ENCODE measurements at places on chromosomes 7 and 10. TPM values are rescaled to one million over a fixed set of nuclear protein-coding genes. Genes with fewer than 3 reads are reported as not detected.

GRCh38 chr10:112851588-112852211, 98.3 kb upstream of the TCF7L2 start:
- DNase-seq = no peak

The PIK3AP1 gene
- total RNA-seq = 7.6 TPM

The PRSS37 gene
- not detected for total RNA-seq

DNA sequence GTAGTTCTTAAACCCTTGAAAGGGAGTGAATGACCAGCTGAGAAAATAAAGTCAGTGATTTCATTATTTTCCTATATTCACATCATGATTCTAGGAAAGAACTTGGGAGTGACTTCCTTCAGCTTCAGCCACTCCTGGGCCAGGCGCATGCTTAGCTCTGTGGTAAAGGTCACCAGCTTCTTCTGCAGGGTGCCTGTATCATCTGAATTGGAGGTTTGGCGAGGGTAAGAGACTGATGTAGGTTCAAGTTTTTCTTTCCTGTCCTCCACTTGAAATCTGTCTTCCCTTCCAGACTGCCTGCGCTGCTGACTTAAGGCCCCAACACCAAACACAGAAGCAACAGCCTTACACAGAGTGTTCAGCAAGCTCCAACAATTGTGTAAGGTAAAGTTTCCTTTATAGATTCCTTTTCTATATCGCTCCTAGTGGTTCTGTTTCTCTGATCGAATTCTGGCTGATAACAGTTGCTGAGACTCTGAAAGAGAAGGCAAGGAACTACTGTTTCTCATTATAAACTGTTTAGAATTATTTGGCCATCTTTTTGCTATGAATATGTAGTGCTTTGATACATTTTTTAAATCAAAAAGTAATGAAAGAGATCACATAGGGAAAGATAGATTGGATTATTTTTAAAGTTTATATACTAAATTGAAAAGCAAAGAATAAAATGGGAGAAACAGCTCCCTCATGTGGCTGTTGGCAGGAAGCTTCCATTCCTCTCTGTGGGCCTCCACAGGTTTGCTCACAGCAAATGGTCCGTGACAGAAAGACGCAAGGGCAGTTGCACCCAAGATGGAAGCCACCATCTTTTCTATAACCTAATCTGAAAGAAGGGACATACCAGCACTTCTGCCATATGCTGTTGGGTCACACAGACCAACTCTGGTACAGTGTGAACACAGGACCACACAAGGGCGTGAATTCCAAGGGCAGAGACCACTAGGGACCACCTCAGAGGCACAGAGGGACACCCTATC, 14.0 kb downstream of the GATAD1 start:
- DNase-seq = no peak

DNA sequence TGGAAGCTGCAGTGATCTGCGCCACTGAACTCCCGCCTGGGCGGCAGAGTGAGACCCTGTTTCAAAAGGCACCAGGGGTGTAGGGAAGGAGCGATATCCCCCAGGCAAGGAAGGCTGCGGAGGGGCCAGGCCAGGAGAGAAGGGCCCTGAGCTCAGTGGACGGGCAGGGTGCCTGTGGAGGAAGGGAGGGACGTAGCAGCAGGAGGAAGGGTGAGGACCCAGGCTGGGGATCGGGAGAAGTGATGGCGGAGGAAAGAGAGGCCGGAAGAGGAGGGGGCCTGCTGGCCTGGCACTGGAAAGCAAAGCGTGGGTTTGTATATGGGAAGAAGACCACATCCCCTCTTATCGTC, 45.6 kb downstream of the ALOX5 start:
- peak; percentile 77 for DNase-seq

The GJC3 gene
- 0.30 TPM for total RNA-seq

The EPHA1 gene
- not detected for total RNA-seq

The LDB3 gene
- 1,478 TPM for total RNA-seq

The TMEM196 gene
- total RNA-seq = not detected

DNA sequence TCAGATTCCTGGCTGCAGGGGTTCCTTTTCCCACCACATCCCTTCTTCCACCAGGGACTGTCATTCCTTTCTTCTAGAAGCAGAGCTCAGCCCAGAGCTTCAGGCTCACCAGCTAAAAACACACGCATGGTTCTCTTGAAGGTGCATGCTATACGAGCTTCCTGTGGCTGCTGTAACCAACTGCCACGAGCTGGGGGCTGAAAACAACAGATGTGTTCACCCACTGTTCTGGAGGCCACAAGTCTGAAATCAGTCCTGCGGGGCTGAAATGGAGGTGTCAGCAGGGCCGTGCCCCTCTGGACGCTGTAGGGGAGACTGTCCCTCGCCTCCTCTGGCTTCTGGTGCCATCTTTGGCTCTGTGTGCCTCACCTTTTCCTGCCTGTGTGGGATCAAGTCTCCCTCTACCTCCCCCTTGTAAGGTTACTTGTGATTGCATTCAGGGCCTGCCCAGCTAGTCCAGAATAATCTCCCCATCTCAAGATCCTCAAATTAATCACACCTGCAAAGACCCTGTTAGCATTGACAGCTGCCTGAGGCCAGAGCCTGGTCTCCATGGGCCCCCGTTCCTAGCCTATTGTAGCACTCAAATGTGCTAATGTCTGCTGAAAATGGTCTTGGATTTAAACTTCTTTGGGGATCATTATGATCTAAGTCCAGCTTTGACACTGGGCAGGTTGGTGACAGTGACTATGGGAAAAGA, 13.7 kb downstream of the RAB19 start:
- no peak for DNase-seq

The EN2 gene
- 0.11 TPM for total RNA-seq

The IRF5 gene
- total RNA-seq = 3.3 TPM

The FAM237B gene
- not detected for total RNA-seq

- no peak for DNase-seq
Observed at GRCh38 chr7:79822620-79823240, 311.9 kb upstream of the GNAI1 start.

The FOXP2 gene
- total RNA-seq = 2.4 TPM

- no peak for DNase-seq
Observed at GRCh38 chr10:122911889-122912484, 1.6 kb downstream of the FAM24A start.

The CALML3 gene
- not detected for total RNA-seq

The GPER1 gene
- total RNA-seq = 3.6 TPM

DNA sequence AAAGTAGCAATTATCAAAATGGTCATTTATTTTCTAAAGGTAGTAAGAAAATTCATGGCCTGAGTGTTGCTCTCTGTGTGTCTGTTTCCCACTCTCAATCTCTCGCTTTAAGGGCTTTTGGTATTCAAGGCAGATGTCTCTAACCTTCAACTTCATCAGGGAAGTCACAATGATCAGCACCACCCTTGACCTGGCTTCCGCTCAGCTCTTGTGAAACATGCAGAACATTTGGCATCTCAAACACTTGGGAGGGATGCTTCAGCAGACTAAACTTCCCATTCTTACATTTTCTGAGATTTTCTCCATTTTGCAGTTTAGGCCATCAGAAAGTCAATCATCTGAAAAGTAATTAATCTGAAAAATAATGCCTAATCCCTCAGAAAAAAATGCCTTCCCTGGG, 129.8 kb downstream of the AOAH start:
- no peak for DNase-seq

DNA sequence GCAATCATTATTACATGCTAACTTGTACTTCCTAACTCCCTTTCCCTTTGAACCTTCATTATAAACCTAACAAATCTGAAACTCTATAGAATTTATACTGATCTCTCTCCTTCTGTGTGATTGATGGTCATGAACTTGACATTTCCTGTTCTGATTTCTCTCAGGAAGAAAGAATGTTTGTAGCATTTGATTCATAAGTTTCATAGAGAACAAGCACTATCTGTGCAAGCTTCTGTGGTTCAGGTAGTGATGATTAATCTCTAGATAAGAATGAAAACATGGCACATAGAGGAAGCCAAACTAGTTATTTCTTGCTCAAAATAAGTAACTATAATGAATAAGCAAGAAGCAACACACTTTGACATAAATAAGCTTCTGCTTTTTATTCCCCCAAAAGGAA, 34.2 kb downstream of the TFPI2 start:
- DNase-seq = no peak

The PNPLA8 gene
- total RNA-seq = 31.1 TPM

DNA sequence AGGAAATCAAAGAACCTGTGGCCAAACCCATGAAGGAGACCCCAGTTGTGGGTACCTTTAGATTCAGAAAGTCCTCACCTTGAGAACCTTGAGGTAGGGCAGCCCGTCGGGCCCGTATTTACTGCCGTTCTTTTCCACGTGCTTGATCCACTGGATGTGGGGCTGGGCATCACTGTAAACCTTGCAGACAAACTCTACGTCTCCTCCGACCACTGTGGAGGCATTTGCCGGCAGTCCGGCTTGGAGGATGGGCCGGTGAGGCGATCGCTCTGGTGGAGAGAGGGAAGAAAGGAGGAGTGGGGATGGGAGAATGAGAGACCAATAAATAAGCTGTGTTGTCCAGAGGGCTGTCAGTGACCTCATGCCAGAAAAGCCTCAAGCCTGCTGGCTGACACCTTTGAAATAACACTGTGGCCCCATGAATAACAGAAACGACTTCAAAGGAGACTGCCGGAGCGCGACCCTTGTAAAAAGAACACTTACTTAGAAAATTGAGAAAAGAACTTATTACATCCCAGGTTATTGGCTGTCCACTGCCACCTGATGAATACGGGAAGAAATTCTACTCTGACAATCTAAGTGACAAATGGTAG, 78.2 kb downstream of the FGFR2 start:
- no peak for DNase-seq

DNA sequence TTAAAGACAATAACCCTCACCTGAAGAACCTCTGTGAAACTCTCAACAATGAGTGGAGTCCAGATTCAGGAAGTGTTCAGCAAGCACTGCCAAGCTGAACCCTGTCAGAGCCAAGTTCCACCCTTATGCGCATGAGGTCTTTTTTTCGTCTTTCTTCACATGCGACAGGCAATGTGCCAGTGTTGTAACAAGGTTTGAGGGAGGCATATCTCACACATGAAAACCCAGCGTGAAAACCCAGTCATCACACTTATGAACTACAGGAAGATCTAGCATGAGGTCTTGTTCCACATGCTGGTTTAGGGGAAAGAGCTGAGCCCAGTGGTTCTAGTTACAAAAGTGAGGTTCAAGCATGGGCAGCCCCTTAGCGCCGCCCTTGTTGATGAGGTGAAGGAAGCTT, 49.7 kb downstream of the RABGEF1 start:
- no peak for DNase-seq

GRCh38 chr10:97059006-97059871, 126.5 kb downstream of the SLIT1 start:
- no peak for DNase-seq

- DNase-seq = no peak
Observed at GRCh38 chr10:89904755-89905154, 203.4 kb downstream of the KIF20B start.

The CHN2 gene
- total RNA-seq = 20.2 TPM

The RSPH10B gene
- total RNA-seq = not detected

DNA sequence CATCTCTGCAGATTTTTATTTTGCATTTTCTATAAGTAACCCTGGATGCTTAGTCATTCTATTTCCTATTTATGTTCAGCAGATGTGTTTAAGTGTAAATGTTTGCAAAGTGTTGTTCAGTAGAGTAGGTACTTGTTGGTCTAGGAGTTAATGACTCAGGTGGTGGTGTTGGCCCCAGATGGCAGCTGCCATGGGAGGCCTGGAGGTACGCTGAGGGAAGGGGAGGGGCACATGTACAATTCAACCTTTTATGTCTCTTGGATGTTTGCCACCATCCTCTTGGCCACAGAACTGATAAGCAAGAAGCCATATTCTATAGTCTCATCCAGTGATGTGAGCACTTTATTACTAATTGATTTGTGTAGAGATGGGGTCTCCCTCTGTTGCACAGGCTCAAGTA, 68.1 kb upstream of the SLC39A12 start:
- no peak for DNase-seq

DNA sequence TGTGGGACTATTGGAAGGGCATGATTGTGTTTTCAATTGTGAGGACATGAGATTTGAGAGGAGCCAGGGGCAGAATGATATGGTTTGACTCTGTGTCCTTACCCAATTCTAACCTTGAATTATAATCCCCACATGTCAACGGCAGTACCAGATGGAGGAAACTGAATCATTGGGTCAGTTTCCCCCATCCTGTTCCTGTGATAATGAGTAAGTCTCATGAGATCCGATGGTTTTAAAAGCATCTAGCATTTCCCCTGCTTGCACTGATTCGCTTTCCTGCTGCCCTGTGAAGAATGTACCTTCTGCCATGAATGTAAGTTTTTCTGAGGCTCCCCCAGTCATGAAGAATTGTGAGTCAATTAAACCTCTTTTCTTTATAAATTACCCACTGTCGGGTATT, 1367.1 kb downstream of the XPNPEP1 start:
- no peak for DNase-seq

DNA sequence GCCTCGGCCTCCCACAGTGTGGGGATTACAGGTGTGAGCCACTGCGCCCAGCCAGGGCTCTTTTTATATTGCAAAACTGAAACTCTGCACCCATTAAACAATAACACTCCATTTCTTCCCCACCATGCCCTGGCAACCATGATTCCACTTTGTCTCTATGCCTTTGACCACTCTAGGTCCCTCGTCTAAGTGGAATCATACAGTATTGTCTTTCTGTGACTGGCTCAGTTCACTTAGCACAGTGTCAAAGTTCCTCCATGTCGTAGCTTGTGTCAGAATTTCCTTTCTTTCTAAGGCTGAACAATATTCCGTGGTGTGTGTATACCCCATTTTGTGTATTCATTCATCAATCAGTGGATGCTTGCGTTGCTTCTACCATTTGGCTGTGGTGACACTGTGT, 46.2 kb downstream of the CUX1 start:
- no peak for DNase-seq

The PPP1R17 gene
- total RNA-seq = not detected

- no peak for DNase-seq
Observed at GRCh38 chr10:95430231-95430951, 130.8 kb downstream of the SORBS1 start.

GRCh38 chr10:120459185-120459584, 2.2 kb downstream of the PLPP4 start:
- DNase-seq = no peak

DNA sequence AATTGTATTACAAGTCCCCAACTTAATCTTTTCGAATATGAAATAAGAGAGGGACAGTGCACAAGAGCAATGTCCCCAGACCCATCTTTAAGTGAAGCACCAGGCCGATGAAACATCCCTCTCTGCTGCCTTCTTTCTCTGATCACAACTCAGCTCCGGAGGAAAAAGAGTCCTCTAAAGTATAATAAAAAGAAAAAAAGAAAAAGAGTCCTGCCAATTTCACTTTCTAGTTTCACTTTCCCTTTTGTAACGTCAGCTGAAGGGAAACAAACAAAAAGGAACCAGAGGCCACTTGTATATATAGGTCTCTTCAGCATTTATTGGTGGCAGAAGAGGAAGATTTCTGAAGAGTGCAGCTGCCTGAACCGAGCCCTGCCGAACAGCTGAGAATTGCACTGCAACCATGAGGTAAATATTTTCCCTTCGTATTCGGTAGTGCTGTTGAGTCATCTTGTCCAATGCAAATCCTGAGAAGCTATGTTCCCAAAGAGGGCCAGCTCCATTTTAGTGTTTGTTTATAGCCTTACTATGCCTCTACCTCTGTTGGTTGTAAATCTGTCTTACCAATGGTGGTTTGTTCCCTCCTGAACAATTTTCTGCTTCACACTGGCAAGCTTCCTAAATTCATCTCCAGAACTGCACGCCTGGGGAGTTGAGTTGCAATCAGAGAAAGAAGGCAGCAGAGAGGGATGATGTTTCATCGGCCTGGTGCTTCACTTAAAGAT, at the start of gene IFIT2:
IFIT2 (plus strand) TSS at position 326 of the 725 bp plus-strand sequence; CDS start at position 404, 78 bp downstream.
- DNase-seq = no peak

The BICC1 gene
- 8.2 TPM for total RNA-seq

The PHYHIPL gene
- not detected for total RNA-seq

- peak; percentile 65 for DNase-seq
Observed at GRCh38 chr10:105138358-105138757, 497.3 kb downstream of the SORCS3 start.
